ENCODE measurements at places on chromosomes 16 and 17.

GRCh38 chr16:63617990-63618763, 1503.7 kb downstream of the CDH11 start:
- DNase-seq, result no peak

DNA sequence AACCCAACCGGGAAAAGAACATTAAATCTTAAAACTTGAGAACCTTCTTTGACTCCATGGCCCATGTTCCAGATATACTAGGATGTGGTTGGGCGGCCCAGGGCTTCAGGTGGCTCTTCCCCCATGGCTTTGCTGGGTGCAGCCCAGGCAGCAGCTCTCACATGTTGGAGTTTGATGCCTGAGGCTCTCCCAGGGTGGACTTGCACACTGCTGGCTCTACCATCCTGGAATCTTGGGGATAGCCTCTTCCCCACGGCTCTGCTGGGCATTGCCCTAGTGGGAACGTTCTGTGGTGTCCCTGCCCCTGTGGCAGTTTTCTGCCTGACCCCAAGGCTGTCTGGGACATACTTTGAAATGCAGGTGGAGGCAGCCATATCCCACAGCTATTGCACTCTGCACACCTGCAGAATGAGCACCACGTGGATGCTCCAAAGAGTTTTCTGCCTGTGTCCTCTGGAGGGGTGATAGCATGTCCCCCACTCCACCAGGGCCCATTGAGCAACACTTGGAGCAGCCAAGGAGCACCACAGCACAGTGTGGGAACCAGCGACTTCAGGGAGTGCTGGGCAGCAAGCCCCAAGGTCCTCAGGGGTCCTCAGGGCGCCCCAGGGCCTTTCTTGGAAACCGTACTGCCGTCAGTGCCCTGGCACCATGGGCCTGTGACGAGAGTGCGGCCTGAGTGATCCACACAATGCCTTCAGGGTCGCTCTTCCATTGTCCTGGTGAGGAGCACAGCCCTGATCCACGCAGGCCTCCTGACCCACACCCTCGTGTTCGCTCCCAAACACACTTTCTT, 70.8 kb downstream of the GOSR1 start:
- no peak for DNase-seq

DNA sequence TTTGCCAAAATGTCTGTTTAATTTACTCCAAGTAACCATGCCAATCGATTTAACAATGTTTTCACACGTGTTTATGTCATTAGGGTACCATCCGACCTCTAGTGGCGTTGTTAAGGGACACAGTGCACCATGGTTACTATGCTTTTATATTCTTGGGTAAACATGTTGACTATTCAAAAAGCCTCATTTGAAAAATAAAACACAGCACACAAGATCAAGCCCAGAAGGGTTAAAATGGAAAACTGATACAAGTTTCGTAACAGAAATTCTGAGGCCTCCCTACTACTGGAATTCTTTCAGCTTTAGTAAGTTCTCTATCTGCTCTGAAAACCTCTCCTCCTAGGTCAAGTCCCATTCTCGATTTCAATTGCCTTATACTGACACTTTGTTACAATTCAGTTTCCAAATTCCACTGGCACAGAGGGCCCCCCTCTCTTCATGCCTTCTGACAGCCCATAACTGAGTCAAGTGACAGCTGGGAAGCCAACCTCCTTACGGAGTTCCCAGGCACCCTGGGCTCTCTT, 2.1 kb downstream of the CFAP20 start:
- DNase-seq, result no peak

GRCh38 chr17:65537845-65538674, 23.4 kb downstream of the AXIN2 start:
- DNase-seq, result peak; percentile 46

- DNase-seq, result no peak
Observed at GRCh38 chr16:27208796-27209195, 5.5 kb downstream of the KDM8 start.

- no peak for DNase-seq
Observed at GRCh38 chr17:2468270-2468669, 43.4 kb downstream of the METTL16 start.

GRCh38 chr17:19590451-19590850, 56.8 kb downstream of the SLC47A1 start:
- no peak for DNase-seq

GRCh38 chr16:51542981-51543815, 392.1 kb upstream of the SALL1 start:
- DNase-seq, result no peak

DNA sequence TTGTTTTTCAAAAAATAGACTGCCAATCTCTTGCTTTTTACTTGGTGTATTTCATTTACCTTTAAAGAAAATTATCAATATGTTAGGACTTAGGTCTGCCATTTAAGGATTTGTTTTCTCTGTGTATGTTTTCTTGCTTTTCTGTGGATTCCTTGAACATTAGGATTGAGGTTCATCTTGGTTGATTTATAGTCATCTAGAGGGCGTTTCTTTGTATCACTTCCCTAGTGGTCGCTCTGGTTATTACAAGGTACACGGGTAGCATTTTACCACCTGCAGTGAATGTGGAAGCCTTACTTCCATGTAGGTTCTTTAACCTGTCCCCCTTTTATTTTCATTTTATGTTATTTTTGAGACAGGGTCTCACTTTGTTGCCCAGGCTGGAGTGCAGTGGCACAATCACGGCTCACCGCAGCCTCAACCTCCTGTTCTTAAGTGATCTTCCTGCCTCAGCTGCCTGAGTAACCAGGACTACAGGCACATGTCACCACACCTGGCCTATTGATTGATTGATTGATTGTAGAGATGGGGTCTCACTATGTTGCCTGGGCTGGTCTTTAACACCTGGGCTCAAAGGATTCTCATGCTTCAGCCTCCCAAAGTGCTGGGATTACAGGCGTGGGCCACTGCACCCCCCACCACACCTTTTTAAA, 35.2 kb upstream of the CBX4 start:
- DNase-seq, result no peak

DNA sequence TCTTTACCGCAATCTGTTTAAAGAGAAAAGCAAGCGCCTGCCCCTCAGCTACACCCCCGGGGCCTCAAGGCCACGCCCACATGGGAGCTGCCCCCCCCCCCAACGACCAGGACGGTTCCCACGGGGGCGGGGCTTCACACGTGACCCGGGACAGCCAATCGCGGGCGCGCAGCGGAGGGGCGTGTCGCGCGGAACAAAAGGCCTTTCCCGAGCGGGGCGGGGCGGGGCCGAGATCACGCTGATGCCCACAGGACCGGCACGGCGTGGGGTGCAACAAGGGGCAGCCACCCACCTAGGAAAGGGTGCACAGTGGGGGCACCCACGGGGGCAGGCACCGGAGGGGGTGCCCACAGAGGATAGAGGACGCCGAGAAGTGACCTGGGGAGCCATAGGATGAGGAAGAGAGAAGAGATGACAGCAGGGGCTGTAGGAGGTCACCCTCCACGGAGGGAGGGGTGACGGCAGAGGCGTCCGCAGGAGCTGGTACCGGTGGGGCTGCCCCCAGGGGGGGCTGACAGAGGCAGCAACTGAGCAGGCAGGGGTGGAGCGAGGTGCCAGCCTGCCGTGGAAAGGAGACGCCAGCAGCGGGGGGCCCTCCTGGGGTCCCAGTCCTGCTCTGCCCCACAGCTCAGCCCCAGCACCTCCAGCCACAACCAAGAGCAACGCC, 6.2 kb downstream of the UNKL start:
- peak; percentile 92 for DNase-seq

GRCh38 chr17:41689497-41690299, 1.0 kb downstream of the EIF1 start:
- no peak for DNase-seq

DNA sequence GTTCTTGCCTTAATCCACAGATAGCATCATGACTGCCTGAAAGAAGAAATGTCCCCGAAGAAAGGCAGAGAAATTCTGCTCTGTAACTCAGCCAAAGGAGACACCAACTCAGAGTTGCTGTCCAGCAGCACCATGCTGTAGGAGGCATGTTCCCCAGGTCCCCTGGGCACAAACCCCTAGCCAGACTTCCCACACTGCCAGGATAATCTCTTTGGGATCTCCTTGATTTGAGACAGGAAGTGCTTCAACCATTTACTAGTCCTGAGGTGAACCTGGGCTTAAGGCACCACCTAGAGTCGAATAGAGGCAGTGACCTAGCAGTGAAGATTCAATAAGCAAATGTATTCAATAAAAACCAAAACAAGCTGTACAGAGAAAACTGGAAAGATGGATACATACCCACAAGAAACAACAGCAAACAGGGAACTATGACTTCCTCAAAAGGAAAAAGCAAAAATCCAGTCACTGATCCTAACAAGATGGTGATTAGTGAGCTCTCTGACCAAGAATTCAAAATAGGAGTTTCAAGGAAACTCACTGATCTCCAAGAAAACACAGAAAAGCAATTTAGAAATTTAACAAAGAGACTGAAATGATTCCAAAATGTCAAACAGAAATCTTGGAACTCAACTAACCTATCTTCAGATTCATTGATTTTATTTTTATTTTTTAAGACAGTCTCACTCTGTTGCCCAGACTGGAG, 5.7 kb downstream of the OR4D2 start:
- no peak for DNase-seq

DNA sequence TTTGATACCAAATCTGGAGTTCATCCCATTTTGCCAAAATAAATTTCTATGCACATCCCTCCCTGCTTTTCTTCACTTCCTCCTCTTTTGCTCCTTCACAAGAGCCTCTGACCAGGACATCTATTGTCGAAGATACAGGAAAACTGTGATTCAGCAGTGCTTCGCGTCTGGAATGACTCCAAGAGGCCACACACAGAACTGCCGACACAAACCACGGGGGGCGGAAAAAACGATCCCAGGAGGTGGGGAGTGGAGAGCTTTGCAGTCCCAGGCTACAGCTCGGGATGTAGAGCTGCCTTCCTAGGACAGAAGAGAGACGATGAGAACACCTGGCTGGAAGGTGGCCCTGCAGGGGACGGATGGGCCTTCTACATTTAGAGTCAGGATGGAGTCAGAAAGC, 102.8 kb downstream of the XYLT1 start:
- no peak for DNase-seq

GRCh38 chr16:28316054-28316453, 23.7 kb downstream of the SBK1 start:
- no peak for DNase-seq

DNA sequence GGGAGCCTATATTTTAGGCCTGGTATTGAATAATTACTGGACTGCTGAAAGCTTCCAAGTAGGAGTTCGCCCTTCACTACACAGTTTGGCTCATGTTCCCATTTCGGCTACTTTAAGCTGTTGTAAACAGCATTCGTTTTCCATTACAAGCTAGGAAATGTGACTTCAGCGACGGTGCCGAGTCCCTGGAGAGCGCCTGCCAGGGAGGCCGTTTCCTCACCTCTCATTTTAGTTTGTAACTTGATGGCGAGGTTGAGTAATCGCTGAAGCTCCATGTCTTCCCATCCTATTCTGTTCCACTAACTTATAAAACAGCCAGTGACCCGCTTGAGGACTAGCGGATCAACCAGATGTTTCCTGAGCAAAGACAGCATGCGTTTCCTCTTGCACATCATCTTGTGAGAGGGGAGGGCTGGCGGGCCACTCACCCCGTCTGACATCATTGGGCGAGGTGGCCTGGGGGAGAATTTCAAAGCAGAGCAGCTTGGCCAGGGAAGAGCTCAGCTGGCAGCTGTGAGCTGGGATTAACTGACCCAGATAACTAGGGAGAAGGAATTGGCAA, 32.9 kb downstream of the PCTP start:
- no peak for DNase-seq

GRCh38 chr17:50265690-50266315, 8.5 kb upstream of the TMEM92 start:
- no peak for DNase-seq

GRCh38 chr17:42167807-42168206, 13.0 kb upstream of the RAB5C start:
- DNase-seq, result no peak

- DNase-seq, result peak; percentile 52
Observed at GRCh38 chr16:2500918-2501750, 12.6 kb upstream of the ATP6V0C start.

- DNase-seq, result no peak
Observed at GRCh38 chr16:72856797-72857196, 191.1 kb downstream of the ZFHX3 start.

DNA sequence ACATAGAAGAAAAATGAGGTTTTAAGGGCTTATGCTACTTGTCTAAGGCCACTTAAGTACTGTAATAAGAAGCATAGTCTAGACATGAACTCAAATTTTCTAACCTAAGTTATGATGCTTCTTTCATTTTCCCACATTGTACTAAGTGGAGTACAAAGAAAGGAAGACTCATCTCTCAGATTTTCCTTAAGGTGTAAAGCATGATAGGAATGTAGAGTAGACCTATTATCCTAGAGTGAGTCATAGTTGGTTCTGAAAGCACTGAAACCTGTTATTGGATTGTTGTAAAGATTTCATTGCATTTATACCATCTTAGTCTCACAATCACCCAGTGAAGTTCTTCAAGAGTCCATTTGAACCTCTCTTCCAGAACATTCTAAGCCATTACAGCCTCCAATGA, 343.8 kb downstream of the TOX3 start:
- no peak for DNase-seq

GRCh38 chr17:49979748-49980479, 10.9 kb downstream of the DLX4 start:
- no peak for DNase-seq

DNA sequence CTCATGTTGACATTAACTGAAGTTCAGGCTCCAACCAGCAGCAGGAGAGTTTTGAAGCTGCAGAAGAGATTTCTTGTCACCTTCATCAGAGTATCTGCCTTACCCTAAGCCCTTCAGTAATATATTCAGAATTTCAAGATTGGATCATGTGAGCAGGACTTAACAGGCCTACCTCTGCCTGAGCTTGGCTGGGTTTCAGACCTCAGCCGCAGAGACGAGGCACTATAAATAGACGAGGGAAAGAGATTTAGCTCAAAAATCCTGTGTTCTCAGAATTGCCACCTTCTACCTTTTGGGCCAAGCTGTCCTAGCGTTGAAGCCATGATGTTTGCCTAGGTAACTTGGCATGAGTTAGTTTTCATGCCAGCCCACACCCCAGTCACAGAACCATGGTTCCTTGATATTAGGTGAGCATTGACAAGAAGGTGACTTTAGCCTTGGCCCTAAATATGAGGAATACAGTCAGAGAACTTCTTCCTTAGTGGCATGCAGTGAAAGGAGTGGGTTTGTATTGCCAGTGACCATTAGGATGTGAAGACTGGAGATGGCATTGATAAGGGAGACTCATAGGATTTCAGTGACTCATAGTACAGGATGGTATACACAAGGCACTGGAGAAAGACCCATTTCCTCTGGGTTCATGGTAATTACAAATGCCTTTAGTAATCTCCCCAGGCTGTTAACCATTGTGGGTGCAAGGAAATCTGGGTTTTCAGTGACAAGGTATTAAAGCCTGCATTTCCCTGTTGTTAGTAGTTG, 224.3 kb downstream of the MSI2 start:
- DNase-seq, result no peak
